ENCODE measurements at places on chromosomes 5 and 9. TPM values are rescaled to one million over a fixed set of nuclear protein-coding genes. Genes with fewer than 3 reads are reported as not detected.

Gene HMCN2
- 1.6 TPM for polyA plus RNA-seq

- no peak for DNase-seq
Measured at GRCh38 chr5:53405396-53405795, 75.0 kb upstream of the FST start.

DNA sequence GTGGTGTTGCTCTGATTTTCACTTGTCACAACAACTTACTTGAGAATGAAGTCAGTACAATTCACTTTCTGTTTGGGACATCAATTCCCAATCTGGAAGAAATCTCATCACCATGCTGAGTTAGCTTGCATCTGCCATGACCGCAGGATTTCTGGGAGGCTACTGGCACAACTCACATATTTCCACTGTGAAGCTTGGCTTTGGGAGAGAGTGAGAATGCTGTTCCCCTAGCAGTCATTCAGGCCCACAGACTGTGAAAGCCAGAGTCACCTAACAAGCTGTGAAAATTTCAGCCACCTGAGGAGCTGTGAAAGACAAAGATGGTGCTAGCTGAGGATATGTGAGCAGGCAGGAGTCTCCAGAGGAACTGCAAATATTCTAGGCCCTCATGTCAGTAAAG, 365.2 kb upstream of the TUSC1 start:
- DNase-seq: no peak

DNA sequence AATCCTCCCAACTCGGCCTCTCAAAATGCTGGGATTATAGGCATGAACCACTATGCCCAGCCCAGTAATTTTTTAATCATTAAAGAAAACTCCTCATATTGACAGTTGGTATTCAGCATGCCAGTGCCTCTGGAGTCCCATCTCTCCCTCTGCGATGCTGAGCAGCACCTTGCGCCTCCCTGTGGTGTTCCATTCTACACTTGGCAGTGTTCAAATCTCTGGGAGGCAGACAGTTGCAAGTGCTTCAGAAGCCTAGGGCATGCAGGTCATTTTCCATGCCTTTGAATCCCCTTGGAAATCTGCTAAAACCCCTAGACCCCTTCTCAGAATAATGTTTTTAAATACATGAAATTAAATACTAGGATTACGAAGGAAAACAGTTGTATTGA, 41.3 kb downstream of the GARNL3 start:
- no peak for DNase-seq

DNA sequence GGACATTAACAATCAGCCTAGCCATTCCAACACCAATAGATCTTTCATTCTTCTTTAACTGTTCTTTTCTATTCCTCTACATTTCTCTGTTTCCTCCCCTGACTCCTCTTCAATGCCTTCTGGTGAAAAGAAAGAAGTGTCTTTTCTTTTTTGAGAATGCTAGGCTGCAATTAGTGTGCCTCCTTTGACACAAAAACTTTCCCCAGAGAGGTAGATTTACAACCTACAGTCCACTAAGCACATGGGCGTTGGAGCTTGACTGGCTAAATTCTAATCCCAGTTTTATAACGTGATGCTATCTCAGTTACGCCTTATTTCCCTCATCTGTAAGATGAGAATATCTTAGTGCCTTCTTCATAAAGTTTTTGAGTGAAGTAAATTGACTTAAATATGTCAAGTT, 16.9 kb upstream of the ANKRD55 start:
- no peak for DNase-seq

GRCh38 chr9:108113596-108113995, 624.0 kb upstream of the KLF4 start:
- no peak for DNase-seq

Gene GPRIN1
- 1.4 TPM for polyA plus RNA-seq

DNA sequence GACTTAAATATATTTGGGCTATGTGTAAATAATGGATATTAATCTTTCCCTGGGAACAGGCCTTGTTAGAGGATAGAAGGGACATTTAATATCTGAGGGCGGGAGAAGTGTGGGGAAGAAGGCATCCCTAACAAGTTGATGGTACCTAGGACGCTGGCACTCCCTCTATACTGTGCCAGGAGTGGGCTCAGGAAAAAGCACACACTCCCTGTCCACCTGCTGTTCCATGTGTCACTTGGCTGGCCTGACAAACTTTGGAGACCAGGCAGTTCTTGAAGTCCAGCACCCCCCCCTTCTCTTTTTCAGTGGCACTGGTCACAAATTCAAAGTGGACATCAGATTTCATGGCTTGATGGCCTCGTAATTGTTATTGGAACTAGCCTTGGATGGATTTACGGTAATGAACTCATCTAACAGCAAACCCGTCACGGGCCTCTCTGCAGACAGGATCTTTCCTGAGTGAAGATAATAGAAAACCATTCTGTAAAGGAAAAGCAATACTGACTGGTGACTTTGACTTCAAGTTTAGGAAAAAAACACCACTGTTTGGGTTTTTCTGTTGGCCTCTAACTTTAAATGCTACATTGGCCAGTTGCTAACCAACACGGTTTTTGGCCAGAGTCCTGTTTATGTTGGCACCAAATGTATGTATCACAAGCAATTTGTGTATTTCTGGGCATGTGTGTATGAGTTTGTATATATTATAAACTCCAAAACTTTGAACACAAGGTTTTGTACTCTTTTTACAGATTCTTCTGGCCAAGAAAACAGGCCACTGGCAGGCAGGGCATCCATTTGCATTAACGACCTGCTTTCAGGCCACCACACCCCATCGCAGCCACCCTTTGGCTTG, 552.6 kb downstream of the CCDC171 start:
- DNase-seq: no peak

DNA sequence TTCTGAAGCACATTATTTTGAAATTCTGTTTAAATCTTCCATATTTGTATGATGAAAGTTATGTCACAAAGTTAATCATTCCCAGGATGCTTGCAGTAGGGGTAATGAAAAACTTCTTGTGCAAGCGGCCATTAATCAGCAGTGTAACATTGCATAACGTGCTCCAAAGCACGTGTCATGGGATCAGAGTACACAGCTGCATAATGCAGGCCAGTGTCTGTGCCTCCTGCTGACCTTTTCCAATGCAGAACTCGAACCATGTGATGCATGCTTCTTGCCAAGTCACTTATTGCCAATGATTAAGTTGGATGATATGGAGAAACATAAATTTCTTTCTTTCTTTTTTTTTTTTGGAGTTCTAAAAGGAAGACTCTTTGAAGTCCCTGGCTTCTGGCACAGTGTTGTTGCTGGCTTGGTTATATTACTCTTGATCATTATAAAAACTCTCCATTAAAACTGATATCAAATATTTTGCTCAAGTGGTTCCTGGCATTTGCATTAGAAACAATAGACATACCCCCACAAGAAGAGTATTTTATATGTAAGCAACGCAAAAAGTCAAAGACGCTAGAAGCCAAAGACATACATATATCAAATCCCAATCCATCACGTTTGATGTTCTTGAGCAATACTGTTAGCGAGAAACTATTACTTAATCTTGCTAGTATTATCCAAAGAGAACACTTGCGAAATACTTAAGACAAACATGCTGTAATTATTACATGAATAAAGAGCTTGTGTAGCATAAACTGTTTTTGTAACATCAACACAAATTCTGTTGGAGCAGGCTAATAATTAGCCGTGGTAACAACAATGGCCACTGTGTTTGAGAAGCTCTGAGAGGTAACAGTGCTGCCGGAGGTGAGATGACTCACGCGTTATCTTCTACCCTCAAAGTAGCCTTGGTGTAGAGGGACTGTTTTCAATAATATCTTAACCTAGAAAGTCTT, 164.2 kb downstream of the AUH start:
- peak; percentile 77 for DNase-seq

Gene CIZ1
- polyA plus RNA-seq: 139 TPM

- DNase-seq: no peak
Measured at GRCh38 chr9:33446240-33446945, 1.0 kb downstream of the AQP3 start.

Gene BRINP1
- polyA plus RNA-seq: 4.8 TPM

Gene PCDHGA4
- 2.2 TPM for polyA plus RNA-seq

DNA sequence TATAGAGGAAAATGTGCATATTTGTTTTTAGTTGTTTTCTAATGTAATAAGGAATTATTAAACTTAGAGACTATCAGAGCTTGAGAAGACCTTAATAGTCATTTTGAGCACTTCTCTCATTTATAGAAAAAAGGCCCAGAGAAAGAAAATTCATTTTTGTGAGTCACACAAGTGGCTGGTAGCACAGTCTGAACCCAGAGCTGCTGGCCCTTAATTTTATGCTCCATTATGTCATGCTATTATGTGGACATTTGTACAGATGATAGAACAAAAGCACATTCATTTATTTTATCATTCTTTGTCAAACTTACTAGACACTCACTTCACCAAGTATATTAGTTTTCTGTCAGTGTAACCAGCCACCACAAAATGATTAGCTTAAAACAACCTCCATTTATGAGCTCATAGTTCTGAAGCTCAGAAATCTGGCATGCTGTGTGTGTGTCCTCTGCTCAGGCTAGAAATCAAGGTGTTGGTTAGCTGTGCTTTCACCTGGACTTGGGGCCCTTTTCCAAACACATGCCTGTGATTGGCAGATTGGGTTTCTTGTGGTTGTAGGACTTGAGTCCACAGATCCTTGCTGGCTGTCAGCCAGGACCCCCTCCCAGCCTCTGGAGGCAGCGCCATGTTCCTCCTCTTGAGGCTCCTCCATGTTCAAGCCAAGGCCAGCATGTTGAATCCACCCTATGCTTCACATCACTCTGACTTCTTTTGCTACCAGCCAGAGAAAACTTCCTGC, 188.9 kb downstream of the ARHGAP26 start:
- DNase-seq: no peak

DNA sequence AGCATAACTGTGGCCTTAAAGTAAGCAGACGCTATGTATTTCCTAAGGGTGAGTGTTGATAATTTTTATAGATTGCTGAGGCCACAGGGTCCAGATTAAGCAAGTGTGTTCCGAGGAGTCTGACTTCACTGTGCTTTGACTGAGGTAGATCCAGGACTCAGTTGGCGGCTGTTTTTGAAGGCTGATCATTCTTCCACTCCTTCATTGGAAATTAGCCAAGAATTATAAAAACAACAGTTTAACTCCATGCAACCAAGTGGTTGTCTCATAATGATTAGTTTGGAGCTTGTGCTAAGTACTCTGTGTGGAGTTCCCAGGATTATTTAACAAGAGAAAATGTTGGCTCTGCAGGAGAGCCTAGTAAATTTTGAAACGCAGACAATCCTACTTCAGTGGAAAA, 19.1 kb downstream of the IQGAP2 start:
- no peak for DNase-seq

Gene ENTREP1
- polyA plus RNA-seq: 6.0 TPM

- no peak for DNase-seq
Measured at GRCh38 chr9:125202846-125203618, 2.7 kb downstream of the RABEPK start.

Gene C9orf153
- 0.12 TPM for polyA plus RNA-seq

- DNase-seq: no peak
Measured at GRCh38 chr9:34046784-34047379, 1.8 kb downstream of the UBAP2 start.

DNA sequence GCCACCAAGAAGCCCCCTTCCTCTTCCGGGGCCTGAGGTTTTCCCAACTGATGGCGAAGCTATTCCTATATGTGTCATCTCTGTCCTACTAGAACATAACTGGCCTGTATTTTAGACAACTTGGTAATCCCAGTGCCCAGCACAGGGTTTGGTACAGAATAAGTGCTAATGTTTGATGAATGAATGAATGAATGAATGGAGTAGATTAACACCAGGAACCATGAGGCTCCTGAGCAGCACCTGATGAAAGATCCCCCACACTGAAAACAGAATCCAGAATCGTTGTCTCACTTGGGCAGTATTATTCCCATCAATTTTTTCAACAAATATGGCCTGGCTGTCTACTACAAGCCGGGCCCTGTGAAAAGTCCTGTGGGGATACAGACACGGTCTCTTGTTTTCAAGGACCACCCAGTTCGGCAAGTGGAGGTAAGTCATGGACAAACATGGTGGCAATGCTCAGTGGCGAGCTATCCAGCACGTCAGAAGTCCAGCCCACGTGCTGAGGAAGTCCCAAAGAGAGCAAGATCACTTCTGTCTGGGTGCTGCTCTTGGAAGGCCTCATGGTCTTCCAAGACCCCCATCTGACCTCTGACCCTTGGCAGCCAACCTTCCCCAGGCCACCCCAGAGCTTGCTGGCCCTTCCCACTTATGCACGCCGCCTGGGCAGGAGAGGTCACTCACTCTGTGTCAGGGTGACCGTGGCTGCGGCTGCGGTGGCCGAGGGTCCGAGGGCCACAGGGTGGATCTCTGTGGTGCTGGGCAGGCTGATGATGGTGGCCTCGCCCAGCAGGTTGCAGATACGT, 1.0 kb downstream of the NAIF1 start:
- no peak for DNase-seq

Gene PROB1
- 3.4 TPM for polyA plus RNA-seq

DNA sequence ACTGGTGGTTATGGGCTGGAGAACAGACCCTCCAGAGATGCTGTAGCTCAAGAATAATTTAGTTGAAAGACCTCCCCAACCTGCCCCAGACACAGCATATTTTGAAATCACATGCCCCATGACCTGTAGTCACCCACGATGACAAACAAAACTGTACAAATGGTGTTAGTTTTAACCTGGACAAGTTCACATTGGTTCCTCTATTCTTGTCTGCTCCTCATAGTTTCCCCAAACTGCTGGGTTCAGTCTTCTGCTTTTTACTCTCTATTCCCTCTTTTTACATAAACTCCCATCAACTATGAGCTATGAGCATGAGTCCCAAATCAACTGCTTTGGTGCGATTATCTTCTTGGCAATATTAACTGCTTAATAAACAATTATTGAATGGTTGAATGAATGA, 365.3 kb upstream of the CLINT1 start:
- no peak for DNase-seq

Gene KIAA1958
- 15.5 TPM for polyA plus RNA-seq

DNA sequence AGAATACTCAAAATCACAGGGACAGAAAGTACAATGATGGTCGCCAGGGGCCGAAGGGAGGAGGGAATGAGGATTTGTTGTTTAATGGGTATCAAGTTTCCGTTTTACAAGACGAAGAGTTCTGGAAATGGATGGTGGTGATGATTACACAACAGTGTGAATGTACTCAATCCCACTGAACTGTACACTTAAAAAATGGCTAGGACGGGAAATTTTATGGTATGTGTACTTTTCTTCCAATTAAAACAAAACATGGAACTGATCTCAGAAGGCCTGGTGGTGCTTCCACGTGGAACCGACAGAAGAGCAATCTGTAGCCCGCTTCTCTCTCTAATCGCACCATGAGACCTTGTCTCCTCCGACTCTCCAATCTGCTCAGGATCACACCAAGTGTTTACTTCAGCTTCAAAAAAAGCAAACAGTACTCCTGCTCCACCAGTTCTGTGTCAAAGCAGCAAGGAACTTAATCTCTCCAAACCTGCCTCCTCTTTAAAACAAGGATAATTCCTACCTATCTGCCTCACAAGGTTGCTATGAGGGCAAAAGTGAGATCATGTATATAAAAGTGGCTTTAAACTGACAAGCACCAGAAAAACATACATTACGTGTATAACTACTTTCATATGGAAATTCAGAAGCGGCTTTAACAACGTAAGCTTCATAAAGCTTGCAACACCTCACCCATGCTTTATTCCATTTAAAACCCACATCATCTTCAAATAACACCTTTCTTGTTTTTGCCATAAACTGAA, 2.1 kb downstream of the ECPAS start:
- DNase-seq: peak; percentile 18

GRCh38 chr9:126615245-126615790, 1.6 kb downstream of the LMX1B start:
- DNase-seq: no peak

Data from renal cortex interstitium (tissue), 15 donors.